ENCODE measurements at places on chromosomes 4 and X.

DNA sequence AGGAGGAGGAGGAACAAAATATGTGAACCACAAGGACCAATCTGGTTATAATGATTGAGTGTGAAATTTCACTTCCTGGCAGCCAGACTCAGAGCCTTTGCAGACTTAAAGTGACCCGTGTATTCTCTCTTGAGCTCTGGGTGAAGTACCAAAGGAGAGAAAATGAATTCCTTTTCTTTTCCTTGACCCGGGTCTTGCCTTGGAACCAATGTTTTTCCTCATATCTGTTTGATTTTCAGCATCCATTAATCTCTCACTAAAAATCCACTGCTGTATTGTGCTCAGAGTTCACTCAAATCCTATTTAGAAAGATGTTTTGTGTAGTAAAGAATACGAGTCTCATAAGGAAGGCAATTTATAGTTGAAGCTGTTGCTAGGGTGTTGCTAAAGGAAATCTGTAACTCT lies 78.3 kb upstream of the C1QTNF7 start:
- no peak for DNase-seq

DNA sequence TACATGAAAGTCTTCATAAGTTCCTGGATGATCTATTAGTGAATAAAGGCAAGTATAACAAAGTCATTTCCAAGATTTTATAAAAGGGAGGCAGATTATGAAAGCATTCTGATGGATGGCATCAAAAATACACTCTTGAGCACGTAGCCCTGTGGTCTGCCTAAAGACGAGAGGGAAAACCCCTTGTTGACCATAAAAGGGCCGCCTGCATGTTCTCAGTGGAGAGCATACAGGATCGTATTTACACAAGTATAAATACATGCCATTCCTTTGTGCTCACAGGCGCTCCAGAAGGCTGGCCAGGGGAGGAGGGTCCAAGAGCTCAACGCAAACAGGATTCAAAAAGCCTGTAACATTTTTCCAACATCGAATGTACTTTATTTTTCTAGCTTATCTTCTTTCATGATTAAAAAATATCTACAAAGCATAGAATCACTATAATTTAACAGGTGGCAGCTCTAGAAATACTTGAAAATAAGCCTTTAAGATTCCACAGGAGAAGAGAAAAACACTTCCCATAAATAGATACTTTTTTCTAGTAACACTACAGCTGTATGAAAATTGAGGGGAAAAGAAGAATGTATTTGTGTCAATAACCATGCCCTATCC lies 29.6 kb downstream of the PDGFC start:
- no peak for DNase-seq

GRCh38 chr4:180923486-180923885 lies 1319.7 kb upstream of the TENM3 start:
- no peak for DNase-seq

GRCh38 chr4:173145131-173145530 lies 23.5 kb upstream of the GALNT7 start:
- no peak for DNase-seq

GRCh38 chrX:72540318-72540717 lies 32.3 kb downstream of the HDAC8 start:
- DNase-seq: peak; percentile 13

GRCh38 chr4:87313756-87314155 lies 8.9 kb downstream of the HSD17B13 start:
- no peak for DNase-seq

DNA sequence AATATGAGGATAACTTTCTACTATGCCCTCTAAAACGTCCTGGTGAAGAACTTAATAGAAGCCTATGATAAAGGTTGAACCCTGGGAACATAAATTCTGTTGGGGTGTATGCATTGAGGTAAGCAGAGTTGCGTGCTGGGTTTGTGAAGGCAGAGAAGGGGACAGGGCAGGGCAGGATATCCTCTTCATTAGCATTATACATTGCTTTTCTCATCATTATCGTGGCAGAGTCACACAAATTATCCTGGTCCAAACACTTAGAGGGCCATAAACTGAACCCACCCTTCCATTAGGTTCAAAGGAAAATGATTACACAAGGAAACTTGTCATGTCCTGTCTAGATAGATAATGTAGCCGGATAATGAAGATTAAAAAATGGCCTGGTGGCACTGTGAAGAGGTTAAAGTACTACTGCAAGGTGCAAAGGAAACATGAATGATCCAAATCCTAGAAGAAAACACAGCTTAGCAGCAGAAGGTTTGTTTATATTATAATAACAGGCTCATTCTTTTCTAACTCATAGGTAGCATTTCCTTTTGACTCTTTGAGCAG lies 189.1 kb downstream of the SPCS3 start:
- no peak for DNase-seq

- no peak for DNase-seq
Measured at GRCh38 chr4:184510401-184510800, 36.1 kb upstream of the IRF2 start.

DNA sequence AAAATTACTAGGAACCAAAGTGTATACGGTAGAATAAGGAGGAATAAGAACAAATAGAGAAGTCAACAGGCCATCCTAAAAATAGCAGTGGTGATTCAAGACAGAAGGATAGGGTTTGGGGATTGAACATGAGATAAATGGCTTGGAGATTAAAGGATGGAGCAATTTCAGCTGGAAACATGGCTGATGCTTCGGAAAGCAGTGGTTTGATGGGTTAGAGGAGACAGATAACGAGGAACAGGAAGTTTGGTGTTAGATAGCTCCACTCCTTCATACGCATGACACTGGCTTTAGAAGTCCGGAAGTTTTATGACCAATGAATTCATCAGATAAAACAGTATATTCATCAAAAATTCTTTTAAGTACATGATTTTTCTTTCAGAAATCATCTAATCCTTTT lies 70.8 kb upstream of the GALNTL6 start:
- no peak for DNase-seq

- no peak for DNase-seq
Measured at GRCh38 chrX:68932611-68933010, 103.8 kb downstream of the EFNB1 start.

GRCh38 chr4:159222043-159222552 lies 119.2 kb downstream of the RAPGEF2 start:
- no peak for DNase-seq

- DNase-seq: no peak
Measured at GRCh38 chr4:55364691-55365344, 18.8 kb downstream of the SRD5A3 start.

GRCh38 chr4:42152507-42153504 lies at the start of gene BEND4:
BEND4 (minus strand) TSS chr4:42152655; CDS start chr4:42152143, 512 bp downstream.
- DNase-seq: no peak

DNA sequence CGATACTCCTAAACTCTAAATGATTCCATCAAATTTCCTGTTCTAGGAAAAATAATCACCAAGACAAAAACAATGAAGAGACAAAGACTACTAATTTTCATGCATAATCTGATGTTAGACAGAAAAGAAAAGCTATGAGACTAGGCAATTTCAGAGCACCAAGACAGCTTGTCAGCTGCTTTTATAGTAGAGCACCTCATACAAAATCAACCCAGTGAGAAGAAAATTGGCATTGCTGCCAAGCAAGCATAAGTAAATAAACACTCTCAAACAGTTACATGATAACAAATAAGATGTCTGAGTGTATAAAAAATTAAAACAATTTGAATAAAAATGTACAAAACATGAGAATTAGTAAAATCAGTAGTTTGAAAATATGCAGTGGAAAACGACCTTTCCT lies 1544.6 kb downstream of the C4orf33 start:
- peak; percentile 18 for DNase-seq

GRCh38 chr4:4490816-4491215 lies 51.0 kb downstream of the STX18 start:
- no peak for DNase-seq

DNA sequence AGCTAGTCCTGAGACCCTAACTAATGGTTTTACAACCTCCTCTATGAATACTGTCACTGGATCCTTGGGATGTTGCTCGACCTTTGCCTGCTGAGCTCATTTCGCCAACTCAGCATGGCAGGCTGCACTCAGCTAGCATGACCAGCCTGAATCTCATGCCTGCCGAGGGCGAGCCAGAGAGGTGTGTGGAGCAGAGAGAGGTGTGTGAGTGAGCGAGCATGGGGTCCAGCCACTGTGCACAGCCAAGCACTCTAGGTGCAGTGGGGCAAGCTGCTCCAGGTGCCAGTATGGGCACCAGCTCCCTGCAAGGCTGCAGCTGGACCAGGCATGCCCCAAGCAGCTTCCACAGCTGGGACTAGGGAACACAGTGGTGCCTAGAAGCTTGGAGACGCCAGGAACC lies 410.9 kb downstream of the PCDH10 start:
- no peak for DNase-seq

DNA sequence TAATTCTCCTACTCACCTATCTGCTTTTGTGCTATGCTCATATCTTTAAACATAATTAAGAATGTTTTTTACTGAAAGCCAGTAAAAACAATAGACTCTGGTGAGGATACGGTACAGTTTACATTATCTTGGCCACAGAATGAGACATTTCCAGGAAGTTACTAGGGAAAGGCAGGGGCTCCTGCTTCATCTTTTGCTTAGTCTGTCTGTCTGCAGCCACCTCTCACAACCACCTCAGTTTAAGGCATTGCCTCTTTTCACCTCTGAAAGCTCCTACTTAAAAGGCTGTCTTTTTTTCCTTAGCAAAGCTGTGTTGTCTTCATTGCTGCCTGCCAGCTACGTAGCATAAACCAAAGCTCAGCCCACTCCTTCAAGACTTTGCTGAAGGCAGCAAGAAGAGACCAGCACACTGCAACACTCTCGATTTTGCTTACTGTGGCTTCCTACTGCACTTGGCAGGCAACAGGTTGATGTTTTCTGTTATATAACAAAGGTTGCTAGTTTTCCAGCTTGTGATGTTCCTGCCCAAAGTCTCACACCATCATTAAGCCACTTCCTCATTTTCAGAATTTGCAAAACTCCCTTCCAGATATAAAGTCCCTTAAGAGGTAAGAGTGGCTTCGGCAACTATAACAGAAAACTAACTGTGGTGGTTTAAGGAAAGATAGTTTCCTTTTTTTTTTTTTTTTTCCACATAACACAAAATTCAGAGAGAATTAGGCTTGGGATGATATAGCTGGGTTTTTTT lies 432.9 kb downstream of the GRXCR1 start:
- DNase-seq: no peak

- no peak for DNase-seq
Measured at GRCh38 chr4:1590244-1590643, 93.9 kb downstream of the FAM53A start.

DNA sequence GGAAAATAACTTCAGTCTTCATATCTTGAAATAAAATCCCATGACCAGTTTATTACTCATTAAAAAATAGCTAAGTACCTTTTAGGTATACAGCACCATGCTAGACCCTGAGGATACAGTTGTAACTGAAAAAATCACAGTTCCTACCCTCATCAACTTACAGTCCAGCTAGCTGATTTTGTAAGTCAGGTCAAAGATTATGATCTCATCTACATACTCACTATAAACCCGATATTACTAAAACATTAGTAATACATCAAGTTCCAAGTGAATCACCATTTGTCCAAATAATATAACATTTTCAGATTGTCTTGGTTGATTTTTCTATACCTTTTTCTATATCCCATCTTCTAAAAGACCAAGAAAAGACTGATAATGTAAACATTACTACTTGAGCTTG lies 333.9 kb downstream of the INPP4B start:
- no peak for DNase-seq

DNA sequence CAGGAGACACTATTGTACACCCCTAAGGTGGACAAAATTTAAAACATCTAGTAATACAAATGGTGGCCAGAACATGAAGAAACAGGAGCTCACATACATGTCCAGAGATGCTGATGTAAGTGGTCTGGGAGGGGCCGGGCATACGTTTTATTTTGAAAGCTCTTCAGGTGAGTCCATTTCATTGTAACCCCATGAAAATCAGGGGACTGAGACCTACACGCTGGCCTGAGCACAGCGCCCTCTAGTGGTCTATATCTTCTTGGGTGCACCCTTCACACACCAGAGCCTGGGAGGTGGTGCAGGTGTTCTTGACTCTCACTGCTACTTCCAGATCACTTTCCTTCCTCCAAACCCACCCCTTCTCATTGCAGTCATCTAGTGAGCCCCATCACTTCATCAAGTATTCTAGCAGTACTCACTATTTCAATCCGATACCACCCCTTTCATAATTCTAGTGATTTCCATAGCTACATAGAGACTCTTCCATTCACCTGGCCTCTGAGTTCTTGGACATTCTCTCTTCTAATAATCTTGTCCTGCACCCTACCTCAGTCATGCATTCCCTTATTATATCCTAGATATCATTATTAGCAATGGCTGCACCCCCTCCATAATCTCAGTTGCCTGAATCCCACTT lies 4.3 kb upstream of the TLR6 start:
- no peak for DNase-seq

- DNase-seq: no peak
Measured at GRCh38 chrX:47568656-47569295, 7.8 kb downstream of the ARAF start.

- no peak for DNase-seq
Measured at GRCh38 chr4:140211693-140212092, 57.7 kb upstream of the MAML3 start.

DNA sequence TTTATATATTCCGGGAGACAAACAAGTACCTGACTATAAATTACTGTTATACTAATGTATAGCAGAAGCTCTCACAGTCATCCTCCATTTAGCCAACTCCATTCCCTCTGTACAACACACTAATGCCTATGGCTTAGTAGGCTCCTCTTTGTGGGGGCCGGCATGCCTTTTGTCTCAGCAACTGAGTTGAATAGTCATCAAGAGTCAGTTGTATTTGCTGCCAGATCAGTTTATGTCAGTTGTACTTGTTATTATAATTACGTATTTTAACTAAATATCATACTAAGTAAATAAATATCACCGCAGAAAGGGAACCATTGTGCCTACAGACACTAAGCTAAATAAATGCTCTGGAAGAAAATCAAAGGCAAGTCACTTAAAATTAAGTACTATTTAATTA lies 9.9 kb downstream of the PRMT9 start:
- DNase-seq: peak; percentile 41

- no peak for DNase-seq
Measured at GRCh38 chrX:2427147-2427546, 73.6 kb downstream of the DHRSX start.

- no peak for DNase-seq
Measured at GRCh38 chrX:31420302-31420701, 348.5 kb upstream of the FTHL17 start.

DNA sequence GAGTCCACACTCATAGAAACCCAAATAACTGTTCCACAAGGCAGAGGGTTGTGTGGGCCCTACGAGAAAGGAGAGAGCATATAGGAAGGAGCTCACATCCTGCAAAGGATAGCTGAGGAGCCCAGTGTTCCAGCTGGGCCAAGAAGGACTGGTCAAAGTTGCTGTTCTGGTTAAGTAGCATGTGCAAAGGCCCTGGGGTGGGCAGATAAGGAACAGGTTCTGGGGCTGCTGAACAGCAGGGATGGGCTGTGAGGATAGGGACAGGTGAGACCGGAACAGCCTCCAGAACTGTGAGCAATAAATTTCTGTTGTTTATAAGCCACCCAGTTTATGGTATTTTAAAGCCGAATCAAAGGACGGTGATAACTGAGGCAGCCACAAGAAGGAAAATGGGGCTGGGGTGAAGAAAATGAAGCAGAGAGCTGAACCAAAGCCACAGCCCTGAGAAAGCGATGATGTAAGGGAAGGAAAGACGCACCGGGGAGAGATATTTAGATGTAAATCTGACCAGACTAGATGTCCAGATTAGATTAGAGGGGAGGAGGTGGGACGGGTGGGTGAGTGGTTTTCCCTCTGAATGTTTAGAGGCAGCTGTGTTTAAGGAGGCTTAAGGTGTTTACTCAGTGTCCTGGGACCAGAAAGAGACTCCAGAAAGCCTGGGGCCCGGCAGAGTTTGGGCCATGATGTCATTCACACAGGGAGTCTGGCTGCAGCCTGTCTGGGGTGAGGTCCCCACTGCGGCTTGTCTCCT lies 180.8 kb upstream of the BCOR start:
- no peak for DNase-seq

- DNase-seq: no peak
Measured at GRCh38 chrX:111133389-111133788, 37.4 kb downstream of the PAK3 start.

All from NCI-H1105 treated with DMSO at 0.1 percent for 48 hours (cell line).